T1000 (cell line): ENCODE measurements at places on chromosomes 5 and 9.

DNA sequence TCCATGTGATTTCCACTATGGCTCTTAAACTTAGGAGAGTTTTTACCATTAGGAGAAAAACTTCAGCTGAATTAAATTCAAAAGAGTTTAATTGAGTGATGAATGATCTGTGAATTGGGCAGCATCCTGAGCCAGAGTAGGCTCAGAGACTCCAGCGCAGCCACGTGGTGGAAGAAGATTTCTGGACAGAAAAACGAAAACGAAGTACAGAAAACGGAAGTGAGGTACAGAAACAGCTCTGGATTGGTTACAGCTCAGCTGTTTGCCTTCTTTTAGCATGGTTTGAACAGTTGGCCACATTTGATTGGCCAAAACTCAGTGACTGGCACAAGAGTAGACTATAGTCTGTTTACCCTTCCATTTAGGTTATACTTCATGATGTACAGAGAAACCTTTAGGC is 69.2 kb upstream of the PLPP1 start:
- no peak for DNase-seq

DNA sequence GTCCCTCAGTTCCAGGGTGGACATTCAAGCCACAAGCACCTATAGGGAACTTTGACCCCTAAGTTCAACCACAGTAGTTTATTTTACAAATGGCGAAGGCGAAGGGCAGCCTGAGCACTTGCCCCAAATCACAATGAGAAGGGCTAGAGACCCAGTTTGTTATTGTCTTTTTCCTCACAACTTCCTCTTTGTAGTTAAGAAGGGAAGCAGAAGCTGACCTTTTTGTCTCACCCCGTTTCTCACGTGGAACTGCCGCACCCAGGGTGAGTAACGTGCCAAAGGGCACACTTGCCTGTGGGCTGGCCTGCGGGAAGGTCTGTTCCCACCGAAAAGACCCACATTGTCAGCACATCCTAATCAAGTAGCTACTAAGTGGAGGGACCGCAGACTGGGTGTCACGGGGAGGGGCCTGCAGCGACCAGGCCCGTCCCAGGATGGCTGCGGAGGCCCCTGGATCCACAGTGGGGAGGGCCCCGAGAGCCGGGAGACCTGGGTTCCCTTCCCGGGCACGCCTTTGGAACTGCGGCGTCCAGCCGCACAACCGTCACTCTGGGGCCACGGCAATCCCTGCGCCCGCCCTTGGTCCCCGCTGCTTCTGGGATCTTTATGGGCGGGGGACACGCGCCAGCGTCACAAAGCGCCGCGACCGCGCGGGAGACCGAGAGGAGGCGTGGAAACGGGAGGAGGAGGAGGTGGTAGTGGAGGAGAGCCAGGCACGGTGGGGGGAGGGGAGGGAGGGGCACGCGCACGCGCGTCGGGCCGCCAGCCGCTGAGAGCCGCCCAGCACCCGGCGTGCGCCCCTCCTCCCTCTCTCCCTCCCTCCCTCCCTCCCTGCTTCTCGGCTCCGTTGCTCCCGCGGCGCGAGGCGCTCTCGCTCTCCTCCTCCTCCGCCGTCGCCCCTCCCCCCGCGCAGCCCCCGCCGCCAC is at the start of gene UBE2R2:
Gene UBE2R2 (plus strand): TSS at position 834 of the 926 bp plus-strand sequence. CDS start 598 bp downstream, outside the sequence.
- DNase-seq: peak; percentile 85

GRCh38 chr5:57931807-57932206 is 449.2 kb upstream of the ACTBL2 start:
- no peak for DNase-seq

DNA sequence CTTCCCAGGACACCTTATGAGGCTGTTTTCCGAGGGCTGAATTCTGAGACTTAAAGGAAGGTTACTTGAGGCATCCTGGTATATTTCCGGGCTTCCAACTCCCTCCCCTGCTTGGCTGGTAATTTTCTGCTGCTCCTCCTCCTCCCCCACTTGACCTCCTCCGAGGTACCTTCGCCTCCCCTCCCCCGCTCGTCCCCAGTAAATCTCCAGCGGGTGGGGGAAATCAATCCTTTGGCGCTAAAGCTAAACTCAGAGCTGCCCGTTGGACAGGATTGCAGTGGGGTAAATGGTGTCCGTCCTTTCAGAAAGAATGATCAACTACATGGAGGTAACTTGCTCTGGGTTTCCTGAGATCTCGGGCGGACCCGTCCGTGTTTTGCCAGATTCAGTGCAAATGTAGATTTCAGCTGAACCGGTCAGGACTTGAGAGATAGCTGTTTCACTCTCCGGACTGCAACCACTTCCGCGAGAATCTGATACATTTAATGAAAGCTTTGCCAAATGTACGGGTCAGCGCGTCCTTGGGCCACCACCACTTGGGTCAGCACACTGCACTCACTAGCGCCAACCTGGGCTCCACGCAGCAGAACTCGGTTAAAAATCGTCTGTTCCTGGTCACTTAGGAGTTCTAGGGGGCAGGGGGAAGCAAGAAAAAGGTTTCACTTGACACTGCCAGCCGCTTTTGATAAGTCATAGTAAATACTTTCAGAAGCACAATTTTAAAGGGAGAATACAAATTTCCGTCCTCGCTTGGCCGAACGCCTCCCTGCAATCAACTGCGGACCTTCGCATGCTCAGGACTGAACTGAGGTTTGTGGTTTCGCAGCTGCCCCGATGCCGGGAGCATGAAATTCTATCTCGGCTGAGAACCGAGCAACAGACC is 4.6 kb upstream of the ISL1 start:
- no peak for DNase-seq

DNA sequence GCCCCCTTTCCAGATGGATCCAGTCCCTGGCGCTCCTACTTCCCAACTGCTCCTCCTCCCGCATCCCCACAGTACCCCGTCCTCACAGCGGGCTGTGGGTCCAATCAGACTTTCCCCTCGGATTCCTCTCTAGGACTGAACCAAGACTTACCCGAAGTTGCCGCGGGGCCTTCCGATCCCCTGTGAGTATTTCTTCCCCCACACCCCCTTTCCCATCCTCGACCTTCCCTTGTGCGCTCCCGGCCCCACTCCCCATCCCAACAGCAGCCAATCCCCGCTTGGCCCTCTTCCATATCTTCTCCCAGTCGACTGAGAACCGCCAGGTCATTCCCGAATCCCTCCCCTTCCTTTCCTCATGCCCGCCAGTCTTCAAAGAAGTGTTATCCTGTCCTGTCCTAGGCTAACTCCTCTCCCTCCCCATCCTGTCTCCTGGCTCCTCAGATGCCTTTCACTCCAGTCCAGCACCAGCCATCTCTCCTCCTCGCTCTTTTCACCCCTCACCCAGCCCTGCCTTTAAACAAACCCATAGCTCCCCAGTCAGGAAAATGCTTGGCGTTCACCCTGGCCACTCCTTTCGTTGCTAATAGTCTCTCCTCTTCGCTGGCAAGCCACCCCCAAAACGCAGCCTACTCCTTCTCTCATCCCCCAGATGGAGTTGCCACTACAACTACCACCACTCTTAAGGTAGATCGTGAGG is 646 bp downstream of the SWI5 start:
- DNase-seq: no peak

DNA sequence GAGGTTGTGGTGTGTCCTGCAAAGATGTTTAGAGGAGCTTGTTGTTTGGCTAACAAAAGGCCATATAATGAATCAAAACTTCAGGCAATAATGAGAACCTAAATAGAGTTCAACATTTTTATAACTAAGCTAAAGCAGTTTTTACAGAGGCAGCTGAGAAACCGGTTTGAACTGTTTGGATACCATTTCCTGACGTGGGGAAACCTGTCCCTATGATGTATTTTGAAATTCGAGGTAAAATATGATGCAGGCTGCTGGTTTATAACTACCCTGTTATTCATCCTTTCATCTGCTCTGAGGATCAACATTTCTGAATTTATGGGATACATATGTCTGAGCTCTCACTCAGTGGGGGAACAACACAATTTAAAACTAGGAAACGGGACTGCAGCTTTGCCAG is 289.5 kb upstream of the IRX2 start:
- DNase-seq: no peak

- DNase-seq: no peak
Measured at GRCh38 chr5:14450018-14450524, 131.5 kb upstream of the OTULINL start.

DNA sequence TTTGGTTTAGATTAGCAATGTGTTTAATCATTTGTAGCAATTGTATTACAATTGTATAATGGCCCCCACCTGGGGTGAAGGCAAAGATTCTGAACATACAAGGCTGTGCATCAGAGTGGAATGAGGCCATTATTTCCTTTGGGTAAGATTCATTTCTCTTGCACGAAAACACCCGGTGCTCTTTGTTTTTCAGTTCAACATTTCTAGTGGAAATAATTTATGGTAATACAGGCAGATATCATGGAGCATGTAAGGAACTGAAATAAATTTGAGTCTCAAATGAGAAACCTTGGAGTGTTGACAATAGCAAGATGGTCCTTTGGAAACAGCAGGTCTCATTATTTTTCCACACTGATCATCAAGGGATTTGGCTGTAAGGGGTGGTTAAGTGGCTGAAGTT is 475.9 kb downstream of the GABRG2 start:
- DNase-seq: no peak

DNA sequence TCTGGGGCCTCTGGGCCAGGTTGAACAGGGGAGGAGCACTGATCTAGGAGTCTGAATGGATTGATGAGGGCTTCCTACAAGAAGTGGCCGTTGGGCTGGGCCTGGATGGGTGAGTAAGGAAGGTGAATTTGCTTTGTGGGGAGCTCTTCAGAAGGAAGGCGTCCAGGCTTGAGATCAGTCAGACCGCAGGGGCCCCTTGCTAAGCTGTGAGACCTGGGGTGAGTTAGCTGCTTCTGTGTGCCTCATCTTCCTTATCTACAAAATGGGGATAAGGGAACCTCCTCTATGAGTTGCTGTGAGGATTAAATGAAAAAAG is 1.1 kb upstream of the SYNPO start:
- DNase-seq: no peak

- DNase-seq: no peak
Measured at GRCh38 chr9:104817437-104817836, 53.5 kb downstream of the NIPSNAP3B start.

GRCh38 chr5:169719360-169720314 is 82.6 kb downstream of the DOCK2 start:
- DNase-seq: no peak

DNA sequence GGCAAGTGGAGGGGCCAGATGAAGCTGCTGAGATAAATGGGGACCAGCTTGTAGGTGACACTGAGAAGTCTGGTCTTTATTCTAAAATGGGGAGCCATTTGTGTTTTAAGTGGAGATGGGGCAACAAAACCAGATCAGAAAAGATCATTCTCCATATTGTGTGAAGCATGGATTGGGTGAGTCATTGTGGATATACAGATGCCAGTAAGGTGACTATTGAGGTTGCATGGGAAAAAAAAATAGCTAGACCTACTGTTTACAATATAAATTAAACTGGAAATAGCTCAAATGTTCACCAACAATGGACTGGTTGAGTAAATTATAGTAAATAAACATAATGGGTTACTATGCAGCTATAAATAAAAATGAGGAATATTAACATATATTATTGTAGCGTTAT is 5.4 kb upstream of the MAP1B start:
- DNase-seq: no peak

GRCh38 chr5:45162974-45163373 is 354.2 kb downstream of the MRPS30 start:
- no peak for DNase-seq

DNA sequence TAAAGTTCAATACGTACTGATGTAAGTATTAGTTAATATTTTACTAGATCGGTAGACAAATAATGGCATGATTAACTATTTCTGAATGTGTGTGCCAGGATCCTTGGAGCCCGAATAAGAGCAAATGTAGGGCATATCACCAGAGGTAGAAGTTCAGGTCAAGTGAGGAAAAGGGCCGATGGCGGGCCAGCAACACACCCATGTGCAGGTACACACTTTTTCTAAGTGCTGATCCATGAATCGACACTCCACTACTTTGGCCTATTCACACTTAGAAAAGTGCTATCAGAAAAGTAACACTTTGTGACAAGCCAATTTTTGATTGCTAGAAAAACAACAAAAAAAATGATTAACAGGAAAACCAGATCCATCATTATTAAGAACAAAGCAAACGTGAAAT is 150.3 kb downstream of the AUH start:
- DNase-seq: no peak

DNA sequence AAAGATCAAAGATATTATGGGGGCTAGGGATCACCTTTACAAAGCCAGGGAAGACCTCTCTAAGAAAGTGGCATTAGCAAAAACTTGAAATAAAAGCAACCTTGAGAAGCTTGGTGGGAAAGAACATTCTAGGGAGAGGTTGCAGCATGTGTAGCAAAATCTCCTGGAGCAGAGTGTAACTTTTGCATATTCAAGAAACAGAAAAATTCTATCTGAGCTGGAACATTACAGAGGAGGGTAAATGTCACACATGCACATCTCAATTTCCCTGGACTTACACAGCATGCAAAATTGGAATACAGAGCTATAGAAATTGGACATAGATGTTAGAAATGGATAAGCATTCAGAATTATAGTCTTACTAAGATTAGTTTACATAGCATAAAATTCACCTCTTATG is 510.0 kb downstream of the CETN3 start:
- no peak for DNase-seq

- DNase-seq: no peak
Measured at GRCh38 chr9:37998881-37999587, 70.0 kb downstream of the SHB start.

DNA sequence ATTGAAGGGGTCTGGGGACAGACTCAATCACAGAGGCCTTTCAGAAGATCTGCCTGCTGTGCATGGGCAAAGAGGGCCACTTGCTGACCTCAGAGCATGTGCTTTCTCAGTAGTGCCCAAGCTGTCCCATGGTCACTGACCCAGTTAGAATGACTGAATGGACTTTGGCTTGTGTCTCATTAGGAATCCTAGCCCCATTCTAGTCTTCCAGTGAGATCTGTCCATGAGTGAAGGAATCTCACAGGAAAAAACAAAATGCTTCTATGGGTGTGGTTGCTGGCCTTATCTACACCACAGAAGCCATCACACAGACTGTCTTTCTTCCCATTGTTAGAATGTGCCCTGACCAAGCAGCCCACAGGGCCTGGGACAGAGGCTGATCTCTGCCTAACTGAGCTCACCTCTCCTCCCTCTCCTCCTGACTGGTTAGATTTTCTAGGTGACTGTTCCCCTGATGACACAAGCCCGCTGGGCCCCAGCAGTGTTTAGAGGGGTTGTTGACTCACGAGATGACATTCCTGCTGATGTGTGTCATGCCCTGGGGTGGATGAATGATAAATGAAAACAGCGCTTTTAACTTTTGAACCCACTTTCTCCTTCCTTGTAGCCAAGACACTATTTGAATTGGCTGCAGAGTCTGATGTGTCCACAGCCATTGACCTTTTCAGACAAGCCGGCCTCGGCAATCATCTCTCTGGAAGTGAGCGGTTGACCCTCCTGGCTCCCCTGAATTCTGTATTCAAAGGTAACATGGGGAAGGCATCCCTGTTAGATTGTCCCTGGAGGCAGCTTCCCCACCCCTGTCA is 24.8 kb downstream of the TGFBI start:
- DNase-seq: peak; percentile 77

- no peak for DNase-seq
Measured at GRCh38 chr5:131627207-131627865, 7.7 kb downstream of the RAPGEF6 start.
